ENCODE measurements at places on chromosomes 7 and 10.

- no peak for DNase-seq
Measured at GRCh38 chr10:2992401-2993198, 74.7 kb upstream of the PFKP start.

- no peak for DNase-seq
Measured at GRCh38 chr7:55020466-55020871, 1.7 kb downstream of the EGFR start.

GRCh38 chr10:74750848-74751274 is 75.5 kb upstream of the KAT6B start:
- no peak for DNase-seq

DNA sequence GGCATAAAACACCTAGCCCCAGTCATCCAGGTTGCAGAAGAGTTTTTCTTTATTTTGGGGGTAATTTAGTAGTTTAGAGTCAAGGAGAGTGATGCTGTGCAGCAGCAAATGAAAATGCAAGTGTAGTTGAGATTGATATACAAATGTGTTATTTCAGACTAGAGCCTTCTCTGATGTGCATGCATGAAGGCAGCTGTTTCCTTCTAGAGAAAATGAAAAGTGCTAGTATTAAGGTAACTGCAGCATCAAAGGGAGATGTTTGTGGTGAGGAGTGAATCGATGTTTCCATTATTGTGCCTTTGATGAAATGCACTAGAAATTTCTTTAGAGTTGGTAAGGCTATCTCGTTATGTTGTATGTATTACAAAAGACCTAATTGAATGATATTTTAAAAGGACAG is 339.3 kb downstream of the SORCS3 start:
- DNase-seq: no peak

DNA sequence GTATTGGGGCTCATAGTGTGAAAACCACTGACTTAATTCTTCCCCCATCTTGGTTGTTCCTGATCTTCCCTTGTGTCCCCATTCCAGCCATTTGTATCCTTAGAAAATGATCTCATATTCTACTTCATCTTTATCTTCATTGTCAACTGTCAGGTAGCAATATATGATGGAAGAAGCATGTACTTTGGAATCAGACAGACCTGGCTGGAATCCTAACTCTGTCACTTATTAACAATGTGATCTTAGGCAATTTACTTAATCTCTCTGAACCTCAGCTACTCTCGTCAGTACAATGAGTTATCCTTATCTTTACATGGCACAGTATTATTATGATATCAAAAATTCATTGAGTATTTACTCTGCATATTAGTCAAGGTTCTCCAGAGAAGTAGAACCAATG is 10.1 kb downstream of the CFTR start:
- DNase-seq: no peak

GRCh38 chr10:61642676-61643075 is 20.1 kb upstream of the CABCOCO1 start:
- DNase-seq: no peak
